ENCODE measurements at places on chromosomes 11 and 22. TPM values are rescaled to one million over a fixed set of nuclear protein-coding genes. Genes with fewer than 3 reads are reported as not detected.
A peak's percentile ranks its signal among the peaks of the same experiment; 100 is the strongest.

- no peak for DNase-seq
Measured at GRCh38 chr11:92308366-92308765, 83.7 kb downstream of the FAT3 start.

GRCh38 chr11:96869207-96869606 is 479.4 kb downstream of the JRKL start:
- DNase-seq: peak; percentile 30

DNA sequence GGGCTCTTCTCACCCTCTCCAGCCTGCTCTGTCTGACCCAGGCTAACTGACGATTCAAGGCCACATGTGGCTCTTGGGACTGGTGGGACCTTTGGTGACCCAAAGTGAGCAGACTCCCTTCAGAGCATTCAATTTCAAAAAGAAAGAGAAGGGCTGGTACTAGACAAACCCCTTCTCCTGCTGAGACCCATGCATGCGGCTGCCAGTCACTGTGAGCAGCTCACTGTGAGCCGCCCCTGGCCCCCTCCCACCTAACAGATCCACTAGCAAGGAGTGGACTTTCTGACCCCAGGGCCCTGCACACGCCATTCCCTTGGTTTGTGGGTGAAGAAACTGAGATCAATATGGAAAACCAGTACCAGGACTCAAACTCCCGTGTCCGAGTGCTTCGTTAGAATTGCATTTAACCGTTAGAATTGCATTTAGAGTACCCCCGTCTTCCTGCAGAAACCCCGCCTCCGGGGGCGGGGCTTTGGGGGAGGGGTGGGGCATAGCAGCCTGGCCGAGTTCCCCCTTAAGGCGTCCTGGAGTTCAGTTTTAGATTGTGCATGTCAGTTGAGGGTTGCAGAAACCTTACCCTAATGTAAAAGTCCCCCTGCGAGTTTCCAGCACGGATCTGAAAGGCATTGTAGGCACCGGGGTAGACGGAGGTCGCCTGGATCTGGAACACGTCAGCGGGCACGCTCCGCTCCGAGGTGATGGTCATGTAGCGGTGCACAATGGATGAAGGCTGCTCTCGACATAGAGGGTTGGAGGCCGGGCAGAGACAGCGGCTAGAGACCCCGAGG is 5.1 kb downstream of the EFEMP2 start:
- DNase-seq: no peak

DNA sequence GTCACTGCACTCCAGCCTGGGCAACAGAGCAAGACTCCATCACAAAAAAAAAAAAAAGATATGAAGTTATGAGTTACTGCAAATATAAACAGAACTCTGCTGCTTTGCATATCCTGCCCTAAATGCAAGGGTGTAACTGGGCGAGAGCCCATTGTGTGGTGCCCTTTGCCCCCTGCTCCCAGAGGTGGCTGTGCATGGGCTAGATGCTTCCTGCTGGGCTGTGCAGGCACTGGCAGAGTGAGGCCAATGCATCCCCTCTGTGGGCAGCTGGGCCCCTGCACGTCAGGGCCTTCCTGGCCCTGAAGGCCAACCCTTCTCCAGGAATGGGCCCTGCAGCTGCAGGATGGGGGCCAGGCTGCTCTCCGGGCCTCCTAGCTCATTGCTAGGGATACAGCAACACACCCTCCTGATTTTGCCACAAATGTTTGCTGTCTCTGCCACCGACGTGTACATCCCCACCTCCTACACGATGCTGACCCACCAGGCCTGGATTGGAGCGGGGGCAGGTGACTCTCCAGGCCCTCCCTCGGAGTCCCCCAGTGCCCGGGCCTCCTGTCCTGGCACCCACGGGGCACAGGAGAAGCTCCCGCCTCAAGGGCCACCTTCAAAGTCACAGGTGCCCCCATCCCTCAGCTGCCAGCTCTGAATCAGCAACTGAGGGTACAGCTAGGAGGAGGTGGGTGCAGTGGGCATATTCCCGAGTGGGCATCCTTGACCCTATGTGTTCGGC is 40.7 kb upstream of the COMT start:
- no peak for DNase-seq

DNA sequence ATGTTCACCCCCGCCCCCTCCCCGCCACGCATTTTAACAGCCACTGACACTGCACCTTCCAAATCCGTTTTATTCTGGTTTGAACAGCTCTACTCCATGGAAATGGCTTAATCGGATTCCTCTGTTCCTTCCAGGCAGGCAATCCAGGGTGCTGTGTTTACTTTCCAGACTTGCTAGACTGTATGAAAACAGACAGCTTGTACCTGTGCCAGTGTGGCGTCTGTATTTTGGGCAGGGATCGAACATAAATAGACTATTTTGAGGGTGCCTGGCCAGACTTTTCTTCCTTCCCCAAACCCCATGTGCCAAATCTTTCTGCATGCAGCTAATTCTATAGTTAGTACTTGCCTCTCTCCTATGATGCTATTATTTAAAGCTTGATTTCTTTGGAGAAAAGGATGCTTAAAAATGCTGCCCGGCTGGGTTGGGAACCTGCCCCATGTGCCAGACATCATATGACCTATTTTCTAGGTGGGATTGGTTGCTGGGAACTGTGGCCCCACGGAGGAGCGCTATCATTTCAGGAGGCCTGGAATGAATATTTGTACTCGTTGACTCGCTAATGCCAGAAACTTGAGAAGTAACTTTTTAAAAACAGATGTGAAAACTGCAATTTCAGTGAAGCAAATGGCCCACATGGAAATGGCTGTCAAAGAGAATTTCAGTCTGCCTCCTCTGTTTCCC is 814.8 kb downstream of the BRD1 start:
- DNase-seq: no peak

The TNNI2 gene
- total RNA-seq: 12.8 TPM

The KRTAP5-2 gene
- not detected for total RNA-seq

The THY1 gene
- 38.7 TPM for total RNA-seq

Data from adrenal gland (tissue), 19 donors.